Posterior vena cava (tissue), 2 donors: ENCODE measurements at places on chromosomes 16 and 17. TPM values are rescaled to one million over a fixed set of nuclear protein-coding genes. Genes with fewer than 3 reads are reported as not detected.

The TK2 gene
- total RNA-seq = 37.2 TPM

The PRSS33 gene
- not detected for total RNA-seq

The NPB gene
- 0.46 TPM for total RNA-seq

The TP53TG3F gene
- not detected for total RNA-seq

The KRT27 gene
- not detected for total RNA-seq

The MYH2 gene
- not detected for total RNA-seq

The SPDYE4 gene
- not detected for total RNA-seq

The TMC5 gene
- total RNA-seq = 1.1 TPM

The KRTAP9-2 gene
- total RNA-seq = not detected

The CFAP97D1 gene
- total RNA-seq = not detected

The NKD1 gene
- 25.7 TPM for total RNA-seq
